T47D (cell line): ENCODE measurements at places on chromosomes 11 and 22.

DNA sequence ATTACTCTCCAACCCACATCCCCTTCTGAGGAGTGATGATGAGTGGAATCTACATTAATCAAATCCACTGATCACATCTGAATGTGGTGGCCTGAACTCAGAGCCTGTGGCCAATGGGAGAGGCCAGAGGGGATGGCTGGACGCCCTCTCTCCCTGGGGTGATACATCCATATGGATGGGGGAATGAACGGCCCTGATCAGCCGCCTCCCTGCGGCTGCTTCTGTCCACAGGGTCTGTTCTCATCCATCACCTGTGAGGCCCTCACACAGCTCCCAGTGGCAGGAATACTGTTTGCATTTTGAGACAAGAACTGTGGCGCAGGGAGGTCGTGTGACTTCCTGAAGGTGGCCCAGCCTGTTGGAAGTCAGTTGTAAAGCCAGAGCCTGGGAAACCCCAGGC lies 78.3 kb upstream of the SHISAL1 start:
- DNase-seq, result no peak

DNA sequence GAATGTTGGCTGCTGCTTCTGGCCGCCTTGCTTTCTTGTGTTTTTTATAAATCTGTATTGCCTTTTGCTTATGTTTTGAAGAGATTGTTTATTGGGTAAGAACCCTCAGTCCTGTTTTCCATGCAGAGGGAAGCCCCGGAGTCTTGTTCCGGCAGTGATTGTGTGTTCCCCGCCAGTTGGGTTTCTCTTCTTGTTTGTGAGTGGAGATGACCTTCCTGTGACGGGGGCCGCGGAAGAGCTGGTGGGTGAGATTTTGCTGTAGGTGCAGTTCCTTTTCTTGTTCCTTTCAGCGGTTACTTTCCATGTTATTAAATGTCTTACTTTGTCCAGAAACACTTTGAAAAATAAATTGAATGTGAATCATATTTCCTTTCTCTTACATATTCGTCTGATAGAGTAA lies 8.3 kb downstream of the TBC1D22A start:
- no peak for DNase-seq

- DNase-seq, result no peak
Measured at GRCh38 chr11:107547961-107548360, 17.6 kb downstream of the ALKBH8 start.

DNA sequence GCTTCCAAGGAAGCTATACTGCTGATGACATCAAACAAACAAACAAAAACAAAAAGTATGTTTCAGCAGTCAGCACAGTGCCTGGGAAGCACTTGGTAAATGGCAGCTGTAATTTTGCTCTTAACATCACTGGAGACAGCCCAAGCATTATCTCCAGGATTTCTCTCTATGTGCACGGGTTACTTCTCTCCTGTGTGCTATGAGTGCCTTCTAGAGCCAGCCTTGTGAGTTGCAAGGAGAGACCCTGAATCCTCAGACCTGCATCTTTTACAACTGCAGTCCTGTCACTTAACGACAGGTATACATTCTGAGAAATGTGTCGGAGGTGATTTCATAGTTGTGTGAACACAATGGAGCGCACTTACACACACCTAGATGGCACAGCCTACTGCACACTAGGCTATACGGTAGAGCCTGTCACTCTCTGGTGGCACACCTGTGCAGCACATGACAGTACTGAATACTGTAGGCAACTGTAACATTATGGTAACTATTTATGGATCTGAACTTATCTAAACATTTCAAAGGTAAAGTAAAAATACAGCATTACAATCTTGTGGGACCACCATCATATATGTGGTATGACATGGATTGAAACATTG lies 662.5 kb upstream of the B3GAT1 start:
- peak; percentile 70 for DNase-seq

GRCh38 chr11:105100981-105101630 lies 38.5 kb downstream of the CARD18 start:
- DNase-seq, result no peak

DNA sequence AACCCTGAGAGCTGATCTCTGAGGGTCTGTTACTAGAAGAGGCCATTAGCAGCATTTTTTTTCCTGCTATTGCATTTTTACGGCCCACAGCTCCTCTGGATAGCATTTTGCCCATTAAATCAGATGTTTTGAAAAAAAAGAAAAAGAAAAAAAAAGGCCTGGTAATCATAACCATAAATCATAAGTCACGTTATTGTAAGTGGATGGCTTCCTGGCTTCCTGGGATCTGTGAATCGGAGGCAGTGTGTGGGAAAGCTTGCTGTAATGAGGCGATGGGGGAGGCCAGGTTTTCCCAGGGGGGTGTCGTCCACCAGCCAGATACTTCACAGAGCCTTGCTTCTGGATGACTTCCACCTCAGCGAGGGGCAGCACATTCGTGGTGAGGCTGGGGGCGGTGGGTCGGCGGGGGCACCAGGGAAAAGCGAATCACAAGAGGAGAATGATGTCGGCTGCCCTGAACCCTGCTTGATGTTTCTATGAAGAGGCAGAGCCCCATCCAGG lies 106.5 kb upstream of the SYT13 start:
- DNase-seq, result no peak

- DNase-seq, result no peak
Measured at GRCh38 chr11:31860391-31860790, 49.3 kb upstream of the PAX6 start.

DNA sequence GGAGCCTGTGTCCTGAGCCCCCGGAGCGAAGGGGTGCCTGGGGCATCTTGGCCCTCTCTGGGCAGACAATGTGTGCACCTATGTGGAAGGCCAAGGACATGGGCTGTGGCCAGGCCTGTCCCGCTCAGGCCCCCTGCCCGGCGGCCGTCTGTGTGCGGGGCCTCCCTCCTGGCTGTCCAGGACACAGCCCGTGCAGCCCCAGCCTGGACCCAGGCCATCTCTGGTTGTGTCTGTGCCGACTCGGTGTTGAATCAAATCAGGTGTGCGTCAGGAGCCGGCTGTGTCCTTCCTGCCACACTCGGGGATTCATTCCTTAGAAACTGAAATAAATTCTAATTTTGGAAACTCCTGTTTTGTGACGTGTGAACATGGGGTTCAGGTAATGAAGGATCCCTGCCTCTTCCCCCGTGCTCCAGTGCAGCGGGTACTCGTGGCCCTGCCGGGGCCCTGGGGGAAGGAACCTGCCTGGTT lies 1.5 kb upstream of the SELENOO start:
- DNase-seq, result no peak

DNA sequence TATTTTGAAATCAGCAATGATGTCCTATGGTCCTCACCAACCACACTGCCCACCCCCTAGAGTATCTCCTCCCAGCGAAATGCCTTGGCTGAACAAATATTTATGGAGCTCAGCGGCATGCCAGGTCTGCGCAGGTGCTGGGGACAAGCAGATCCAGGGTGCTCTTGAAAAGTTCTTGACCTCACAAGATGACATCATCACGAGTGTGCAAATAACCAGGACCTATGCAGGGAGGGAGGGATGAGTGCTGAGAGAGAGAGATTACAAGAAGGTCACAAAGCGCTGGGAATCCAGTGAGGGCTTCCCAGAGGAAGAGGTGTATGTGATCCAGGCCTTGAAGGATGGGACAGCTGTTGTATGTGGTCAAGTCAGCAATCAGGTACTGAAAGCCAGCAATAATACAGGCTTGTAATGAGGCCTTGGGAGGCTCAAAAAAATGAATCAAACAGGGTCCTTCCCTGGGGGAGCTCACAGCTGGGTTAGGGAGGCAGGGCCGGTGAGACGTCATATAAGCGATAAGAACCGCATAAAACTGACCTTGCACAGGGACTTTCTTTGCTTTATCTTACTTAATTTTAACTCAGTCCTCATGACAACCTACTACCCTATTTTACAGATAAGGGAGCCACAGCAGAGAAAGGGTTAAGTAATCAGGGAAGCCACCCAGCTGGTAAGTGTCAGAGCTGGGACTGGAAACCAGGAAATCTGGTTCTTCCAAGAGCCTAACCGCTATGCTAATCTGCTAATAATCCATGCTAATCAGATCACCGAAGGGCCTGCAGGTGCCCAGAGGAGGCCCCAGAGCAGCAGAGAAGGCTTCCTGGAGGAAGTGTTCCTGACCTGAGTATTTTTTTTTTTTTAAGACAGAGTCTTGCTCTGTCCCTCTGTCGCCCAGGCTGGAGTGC lies 8.2 kb downstream of the ARRB1 start:
- peak; percentile 84 for DNase-seq

DNA sequence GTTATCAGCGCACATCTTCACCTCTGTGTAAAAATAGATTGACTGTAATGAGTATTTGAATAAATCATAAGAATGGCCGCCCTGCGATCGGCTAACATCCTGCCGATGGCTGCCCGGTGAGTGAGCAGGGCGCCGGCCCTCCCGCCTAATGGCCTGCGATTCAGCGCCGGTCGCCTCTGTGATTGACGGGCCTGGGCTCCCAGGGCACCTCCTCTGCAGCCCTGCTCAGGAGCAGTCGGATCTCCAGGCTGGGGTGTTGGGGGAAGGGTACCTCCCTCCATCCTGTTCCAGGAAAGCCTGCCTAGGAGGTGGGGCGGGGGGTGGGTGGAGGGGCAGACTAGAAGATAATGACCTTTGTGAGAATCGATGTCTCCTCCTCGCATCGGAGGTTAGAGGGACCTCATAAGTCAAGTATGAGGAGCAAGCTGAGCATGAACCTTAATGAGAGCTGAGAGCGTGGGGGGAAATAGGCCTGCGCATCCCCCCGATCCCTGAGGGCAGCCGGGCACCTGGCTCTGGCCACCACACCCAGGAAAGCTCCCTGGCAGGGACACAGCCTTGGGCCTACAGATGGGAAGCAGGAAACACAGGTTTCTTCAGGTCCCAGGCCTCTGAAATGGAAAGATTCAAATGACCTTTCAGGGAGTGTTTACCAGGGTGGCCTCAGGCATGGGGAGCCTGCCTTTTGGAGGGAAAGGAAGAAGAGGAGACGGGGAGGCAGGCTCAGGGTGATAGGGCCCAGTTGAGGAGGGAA lies 71.7 kb downstream of the PKNOX2 start:
- no peak for DNase-seq

DNA sequence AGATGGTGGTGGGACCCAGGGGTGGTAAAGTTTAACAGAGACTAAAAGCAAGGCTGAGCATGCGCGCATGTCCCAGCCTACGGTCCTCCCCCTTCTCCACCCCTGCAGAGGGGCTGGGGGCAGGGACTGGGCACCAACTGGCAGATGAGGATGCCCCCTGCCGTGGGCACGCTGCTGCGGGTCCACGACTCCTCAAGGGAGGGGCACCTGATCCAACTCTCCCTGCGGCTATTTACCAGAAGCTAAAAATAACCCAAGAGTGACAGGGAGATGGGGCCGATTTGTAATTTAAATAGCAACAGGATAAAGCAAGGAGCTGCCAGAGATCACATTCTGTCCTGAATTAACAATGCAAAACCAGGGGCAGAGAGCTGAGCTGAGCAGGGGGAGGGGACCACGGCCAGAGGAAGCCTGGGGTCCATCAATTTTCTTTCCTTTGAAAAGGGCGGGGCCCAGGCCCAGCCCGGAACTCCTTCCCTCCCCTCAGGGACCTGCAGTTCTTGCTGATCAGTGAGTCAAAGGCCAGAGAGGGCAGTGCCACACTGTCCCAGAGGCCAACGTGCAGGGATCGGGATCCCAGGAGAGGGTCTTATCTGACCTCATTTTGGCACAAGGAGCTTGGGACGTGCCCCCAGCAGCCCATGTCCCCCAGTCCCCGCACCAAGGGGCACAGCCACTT lies 8.1 kb upstream of the DGKZ start:
- DNase-seq, result no peak

DNA sequence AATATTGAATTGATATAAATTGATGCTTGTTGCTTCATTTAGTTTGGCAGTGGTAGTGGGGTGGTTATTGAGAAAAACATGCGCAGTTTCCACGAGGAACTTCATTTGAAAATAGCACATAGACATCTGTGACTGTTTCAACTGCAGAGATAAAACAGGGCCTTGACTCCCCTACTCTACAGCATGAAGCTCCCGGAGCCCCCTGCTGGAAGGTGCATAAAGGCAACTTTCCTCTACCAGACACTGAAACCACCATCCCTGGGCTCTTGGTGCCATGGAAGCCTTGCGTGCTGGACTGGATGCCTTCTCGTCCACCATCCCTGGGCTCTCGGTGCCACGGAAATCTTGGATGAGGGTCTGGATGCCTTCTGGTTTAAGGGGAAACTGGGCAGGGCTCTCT lies 195.9 kb downstream of the CSNK2A3 start:
- peak; percentile 16 for DNase-seq

- no peak for DNase-seq
Measured at GRCh38 chr11:65090628-65091027, 5.4 kb upstream of the VPS51 start.

- DNase-seq, result no peak
Measured at GRCh38 chr11:64642871-64643255, 51.8 kb downstream of the SLC22A12 start.

GRCh38 chr11:60377401-60378136 lies 763 bp upstream of the MS4A7 start:
- no peak for DNase-seq

- DNase-seq, result no peak
Measured at GRCh38 chr11:56700242-56700913, 1.5 kb downstream of the OR9G1 start.

DNA sequence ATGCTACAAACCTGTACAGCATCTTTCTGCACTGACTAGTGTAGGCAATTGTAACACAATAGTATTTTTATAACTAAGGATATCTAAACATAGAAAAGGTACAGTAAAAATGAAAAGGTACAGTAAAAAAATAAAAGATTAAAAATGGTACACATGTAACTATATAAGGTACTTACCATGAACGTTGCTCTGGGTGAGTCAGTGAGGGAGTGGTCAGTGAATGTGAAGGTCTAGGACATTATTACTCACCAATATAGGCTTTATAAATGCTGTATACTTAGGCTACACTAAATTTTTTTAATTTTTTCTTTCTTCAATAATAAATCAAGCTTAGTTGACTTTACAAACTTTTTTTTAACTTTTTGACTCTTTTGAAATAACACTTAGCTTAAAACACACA lies 59.9 kb downstream of the EIF3M start:
- DNase-seq, result no peak

DNA sequence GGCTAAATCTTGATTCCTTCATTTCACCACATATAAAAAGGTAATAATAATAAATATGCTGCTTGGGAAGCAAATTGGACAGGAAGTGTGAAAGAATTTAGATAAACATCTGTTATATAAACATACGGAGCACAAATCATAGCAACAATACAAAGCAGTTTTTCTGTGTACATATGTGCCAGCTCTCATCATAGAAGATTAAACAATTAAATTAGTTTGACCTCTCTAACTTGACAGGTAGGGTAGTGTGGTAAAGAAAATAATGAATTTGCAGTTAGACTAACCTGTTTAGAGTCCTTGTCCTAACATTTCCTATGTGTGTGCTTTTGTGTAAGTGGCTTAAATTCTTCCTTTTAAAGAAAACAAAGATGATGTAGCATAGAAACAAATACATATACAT lies 995.7 kb upstream of the TENM4 start:
- no peak for DNase-seq

- no peak for DNase-seq
Measured at GRCh38 chr11:69839516-69839915, 20.3 kb upstream of the FGF3 start.

- DNase-seq, result no peak
Measured at GRCh38 chr11:22807855-22808570, 21.6 kb downstream of the SVIP start.

- DNase-seq, result no peak
Measured at GRCh38 chr22:29787371-29787980, 20.3 kb downstream of the UQCR10 start.

GRCh38 chr11:64710418-64711137 lies 12.4 kb downstream of the NRXN2 start:
- DNase-seq, result no peak
